ENCODE measurements at places on chromosomes 1 and 21.

- H3K4me3 ChIP-seq = no peak overlapping the region
- H3K27ac ChIP-seq = no peak overlapping the region
- H3K27me3 ChIP-seq = no peaks in the 10 kb centered on the region
- H3K4me1 ChIP-seq = peaks cover 20% of the 10 kb centered on the region
These were observed 123.2 kb downstream of the CASZ1 start for GRCh38 chr1:10673109-10673711.

GRCh38 chr1:164794356-164794755, 235.4 kb downstream of the PBX1 start:
- H3K27me3 ChIP-seq = peaks cover 16% of the 10 kb centered on the region
- no peaks in the 10 kb centered on the region for H3K4me1 ChIP-seq
- no peak overlapping the region for H3K4me3 ChIP-seq
- no peak overlapping the region for H3K27ac ChIP-seq

DNA sequence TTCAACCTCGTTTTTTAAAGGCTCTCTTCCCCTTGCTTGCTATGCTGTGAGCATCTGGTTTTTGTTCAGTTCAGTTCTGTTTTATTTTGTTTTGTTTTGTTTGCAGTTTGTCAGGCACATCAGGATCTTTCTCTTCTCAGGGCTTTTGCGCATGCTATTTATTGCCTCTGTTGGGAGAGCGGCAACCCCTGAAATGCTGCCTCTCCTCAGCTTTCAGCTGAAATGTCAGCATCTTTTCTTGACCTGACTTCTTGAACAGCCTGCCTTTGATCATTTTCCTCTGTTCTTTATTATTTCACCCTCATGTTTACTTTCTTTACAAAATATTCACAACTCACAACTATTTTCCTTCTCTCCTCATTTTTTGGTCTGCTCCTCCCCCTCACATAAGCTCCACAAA, 50.4 kb upstream of the RC3H1 start:
- no peak overlapping the region for H3K27ac ChIP-seq
- H3K4me1 ChIP-seq = peaks cover 10% of the 10 kb centered on the region
- DNase-seq = no peak
- H3K36me3 ChIP-seq = no peaks in the 10 kb centered on the region
- no peaks in the 10 kb centered on the region for H3K27me3 ChIP-seq

GRCh38 chr21:44285138-44285992, at the start of gene AIRE:
TSS of gene AIRE (plus strand) at chr21:44285876. CDS start at chr21:44286007, 131 bp downstream.
- no peak for DNase-seq
- H3K4me3 ChIP-seq = no peak within 1 kb of the TSS
- H3K4me1 ChIP-seq = peaks cover 3% of the 10 kb centered on the region
- peaks cover 5% of the 10 kb centered on the region for H3K27me3 ChIP-seq

DNA sequence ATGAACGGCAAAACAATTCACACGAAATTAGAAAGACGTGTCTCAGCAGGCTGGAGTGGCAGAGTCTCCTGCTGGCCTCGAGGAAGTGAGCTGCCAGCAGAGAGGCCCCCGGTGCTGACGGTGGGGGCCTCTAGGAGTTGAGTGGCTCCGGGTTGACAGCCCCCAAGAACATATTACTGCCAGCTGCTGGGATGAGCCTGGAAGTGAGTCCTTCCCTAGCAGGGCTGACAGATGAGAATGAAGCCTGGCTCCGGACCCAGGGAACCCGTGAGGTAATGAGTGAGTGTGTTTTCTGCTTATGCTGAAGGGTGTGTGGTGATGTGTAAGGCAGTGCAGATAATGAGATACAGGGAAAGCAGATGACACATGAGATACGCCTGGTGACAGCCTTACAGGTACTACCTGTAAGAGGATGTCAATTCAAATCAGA, 23.5 kb upstream of the LRRC47 start:
- no peaks in the 10 kb centered on the region for H3K27me3 ChIP-seq
- H3K36me3 ChIP-seq = peaks cover 19% of the 10 kb centered on the region
- H3K27ac ChIP-seq = no peak overlapping the region
- no peak overlapping the region for H3K4me3 ChIP-seq
- peaks cover 6% of the 10 kb centered on the region for H3K4me1 ChIP-seq
- no peak for DNase-seq

GRCh38 chr1:219774386-219774785, 154.0 kb downstream of the SLC30A10 start:
- H3K4me1 ChIP-seq = no peaks in the 10 kb centered on the region
- DNase-seq = no peak
- H3K4me3 ChIP-seq = no peak overlapping the region
- no peaks in the 10 kb centered on the region for H3K27me3 ChIP-seq
- H3K27ac ChIP-seq = no peak overlapping the region

- no peak overlapping the region for H3K27ac ChIP-seq
- no peak for DNase-seq
- H3K4me1 ChIP-seq = no peaks in the 10 kb centered on the region
- no peaks in the 10 kb centered on the region for H3K36me3 ChIP-seq
- no peak overlapping the region for H3K4me3 ChIP-seq
These were observed 81.9 kb upstream of the HAO2 start for GRCh38 chr1:119286587-119287181.

DNA sequence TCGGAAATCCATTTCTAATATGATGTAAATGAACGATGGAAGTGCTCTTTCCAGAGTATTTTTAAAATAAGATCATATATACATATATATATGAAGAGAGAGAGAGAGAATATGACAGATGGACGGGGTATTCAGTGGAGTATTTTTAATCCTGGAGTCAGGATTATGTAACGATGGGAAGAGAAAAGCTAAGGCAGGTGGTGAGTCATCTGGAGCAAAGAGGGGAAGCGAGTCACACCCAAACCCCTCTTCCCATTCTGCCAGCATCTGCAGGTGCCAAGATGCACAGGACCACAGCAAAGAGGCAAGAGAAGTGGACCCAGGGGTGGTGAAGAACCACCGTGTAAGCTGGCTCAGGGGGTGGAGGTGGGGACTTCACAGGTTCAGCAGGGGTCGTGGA, 102.7 kb upstream of the GRIK3 start:
- no peak for DNase-seq
- H3K36me3 ChIP-seq = peaks cover 1% of the 10 kb centered on the region
- no peak overlapping the region for H3K27ac ChIP-seq
- no peaks in the 10 kb centered on the region for H3K4me1 ChIP-seq
- peaks cover 68% of the 10 kb centered on the region for H3K27me3 ChIP-seq

- H3K27ac ChIP-seq = no peak overlapping the region
- H3K27me3 ChIP-seq = no peaks in the 10 kb centered on the region
- no peak for DNase-seq
These were observed 174.6 kb downstream of the GABPA start for GRCh38 chr21:25909341-25909740.

GRCh38 chr1:67469431-67469830, 39.2 kb upstream of the SERBP1 start:
- H3K27ac ChIP-seq = no peak overlapping the region
- H3K4me3 ChIP-seq = no peak overlapping the region
- no peak for DNase-seq
- no peaks in the 10 kb centered on the region for H3K36me3 ChIP-seq
- H3K27me3 ChIP-seq = no peaks in the 10 kb centered on the region

GRCh38 chr1:171486048-171486519, 754 bp downstream of the PRRC2C start:
- peak overlapping the region; percentile 91 for H3K4me3 ChIP-seq
- no peaks in the 10 kb centered on the region for H3K27me3 ChIP-seq
- peaks cover 53% of the 10 kb centered on the region for H3K4me1 ChIP-seq
- H3K36me3 ChIP-seq = peaks cover 39% of the 10 kb centered on the region

DNA sequence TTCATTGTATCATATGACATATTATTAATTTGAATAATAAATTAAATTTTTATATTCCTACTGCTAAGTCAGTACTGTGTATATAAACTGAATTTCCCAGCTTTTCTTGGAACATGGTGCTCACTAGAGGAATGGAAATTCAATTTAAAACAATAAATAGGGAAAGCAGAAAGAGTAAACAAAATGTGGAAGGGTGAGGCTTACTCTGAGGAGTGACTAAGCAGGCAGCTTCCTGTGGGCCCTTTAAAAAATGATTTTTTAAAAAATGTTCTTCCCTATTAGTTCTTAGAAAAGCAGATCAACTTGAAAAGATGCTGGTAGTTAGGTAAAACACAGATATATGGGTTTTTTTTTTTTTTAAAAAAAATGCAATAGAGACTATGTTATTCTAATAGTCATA, 49.5 kb upstream of the S1PR1 start:
- DNase-seq = no peak
- H3K27me3 ChIP-seq = no peaks in the 10 kb centered on the region
- H3K36me3 ChIP-seq = no peaks in the 10 kb centered on the region
- H3K4me3 ChIP-seq = no peak overlapping the region
- peak overlapping the region; percentile 56 for H3K27ac ChIP-seq
- peaks cover 11% of the 10 kb centered on the region for H3K4me1 ChIP-seq

GRCh38 chr1:78553859-78554258, 63.1 kb downstream of the PTGFR start:
- peaks cover 28% of the 10 kb centered on the region for H3K27me3 ChIP-seq
- no peak overlapping the region for H3K27ac ChIP-seq
- H3K4me3 ChIP-seq = no peak overlapping the region
- DNase-seq = no peak

- no peak for DNase-seq
- H3K4me3 ChIP-seq = no peak overlapping the region
- no peaks in the 10 kb centered on the region for H3K4me1 ChIP-seq
- peaks cover 72% of the 10 kb centered on the region for H3K27me3 ChIP-seq
These were observed 14.3 kb upstream of the CD34 start for GRCh38 chr1:207925210-207925609.

GRCh38 chr1:186761358-186761757, 67.4 kb upstream of the PLA2G4A start:
- H3K27ac ChIP-seq = no peak overlapping the region
- H3K27me3 ChIP-seq = no peaks in the 10 kb centered on the region
- no peak for DNase-seq
- H3K36me3 ChIP-seq = no peaks in the 10 kb centered on the region
- no peak overlapping the region for H3K4me3 ChIP-seq
- no peaks in the 10 kb centered on the region for H3K4me1 ChIP-seq

DNA sequence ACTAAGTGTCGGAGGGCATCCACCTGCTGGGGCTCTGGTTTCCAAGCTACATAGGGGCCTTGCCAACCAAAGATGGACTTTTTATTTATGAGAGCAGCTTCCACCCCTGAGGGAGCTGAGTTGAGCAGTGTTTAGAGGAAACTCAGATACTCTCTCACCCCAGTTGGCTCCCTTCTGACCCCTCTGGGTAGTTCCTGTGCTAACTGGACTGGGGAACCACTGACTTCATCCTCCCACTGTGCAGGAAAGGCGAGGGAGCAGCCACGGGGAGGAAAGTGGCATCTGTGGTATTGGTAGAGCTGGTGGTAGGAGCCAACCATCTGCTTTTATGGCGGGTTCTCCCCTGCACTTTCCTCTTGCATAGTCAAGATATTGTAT, 70.4 kb downstream of the MPZL1 start:
- no peak overlapping the region for H3K27ac ChIP-seq
- H3K4me3 ChIP-seq = no peak overlapping the region
- H3K36me3 ChIP-seq = peaks cover 1% of the 10 kb centered on the region

- no peaks in the 10 kb centered on the region for H3K27me3 ChIP-seq
- H3K4me3 ChIP-seq = no peak overlapping the region
- H3K36me3 ChIP-seq = no peaks in the 10 kb centered on the region
- no peaks in the 10 kb centered on the region for H3K4me1 ChIP-seq
These were observed 761.7 kb downstream of the ADGRL2 start for GRCh38 chr1:82562448-82562847.

DNA sequence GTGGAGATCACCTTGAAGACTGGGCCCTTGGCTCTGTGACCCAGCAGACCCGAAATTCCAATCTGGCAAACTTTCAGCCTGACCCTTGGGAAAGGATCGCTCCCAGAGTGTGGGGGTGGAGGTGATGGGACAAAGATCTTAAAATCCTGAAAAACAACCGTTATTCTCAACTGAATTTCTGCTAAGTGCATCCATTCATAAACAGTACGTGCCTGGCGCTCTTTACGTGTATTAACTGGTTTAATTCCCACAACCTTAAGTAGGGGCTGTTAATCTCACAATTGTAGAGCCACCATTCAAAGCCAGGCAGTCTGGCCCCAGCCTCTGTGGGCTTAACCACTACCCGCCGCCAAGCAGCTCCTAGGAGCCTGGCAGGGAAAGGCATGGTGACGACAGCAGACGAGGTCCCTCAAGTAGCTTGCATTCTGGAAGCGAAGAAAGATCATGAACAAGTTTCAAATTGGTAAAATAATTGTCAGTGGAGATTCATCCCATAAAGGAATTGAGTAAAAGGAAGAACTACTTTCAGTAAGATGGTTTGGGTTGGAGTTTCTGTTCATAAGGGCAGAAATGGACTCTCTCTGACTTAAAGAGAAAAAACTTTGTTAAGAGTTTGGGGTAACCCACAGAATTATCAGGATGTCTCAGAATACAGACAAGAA, 11.4 kb upstream of the RGS16 start:
- H3K27ac ChIP-seq = peak overlapping the region; percentile 94
- peaks cover 11% of the 10 kb centered on the region for H3K36me3 ChIP-seq
- H3K4me1 ChIP-seq = peaks cover 33% of the 10 kb centered on the region
- peak overlapping the region; percentile 60 for H3K4me3 ChIP-seq
- H3K27me3 ChIP-seq = peaks cover 69% of the 10 kb centered on the region

DNA sequence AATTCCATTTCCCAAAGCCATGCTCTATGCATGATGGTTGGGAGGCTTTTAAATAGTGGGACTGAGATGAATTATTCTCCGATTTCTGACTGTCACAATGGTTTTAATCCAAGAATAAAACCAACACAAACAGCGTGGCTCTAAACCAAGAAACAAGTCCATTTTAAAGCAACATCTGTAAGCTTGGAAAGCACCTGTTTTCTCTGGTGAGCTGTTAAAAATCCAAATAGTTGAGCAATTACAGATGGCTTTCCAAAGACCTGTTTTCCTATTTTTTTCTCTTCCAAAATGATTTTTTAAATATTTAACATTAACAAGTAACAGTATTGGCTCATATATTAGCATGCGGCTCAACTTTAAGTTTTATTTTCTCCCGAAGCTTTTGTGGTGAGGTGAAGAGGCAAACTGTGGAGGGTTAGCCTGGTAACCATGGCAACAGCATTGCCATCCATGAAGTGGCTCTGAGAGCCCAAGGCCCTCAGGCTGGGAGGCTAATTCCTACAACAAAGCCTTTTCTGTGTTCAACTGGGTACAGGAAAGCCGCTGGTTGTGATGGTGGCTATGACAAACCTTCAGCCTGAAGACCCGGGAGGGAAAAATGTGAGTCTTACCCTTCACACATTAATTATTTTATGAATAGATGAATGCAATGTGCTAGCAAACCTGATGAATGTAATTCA, 56.7 kb upstream of the B3GALT5 start:
- H3K4me3 ChIP-seq = no peak overlapping the region
- H3K27me3 ChIP-seq = peaks cover 5% of the 10 kb centered on the region
- DNase-seq = no peak
- no peak overlapping the region for H3K27ac ChIP-seq
- H3K4me1 ChIP-seq = no peaks in the 10 kb centered on the region
- no peaks in the 10 kb centered on the region for H3K36me3 ChIP-seq

GRCh38 chr1:44354268-44354839, 703 bp downstream of the ERI3 start:
- peaks cover 43% of the 10 kb centered on the region for H3K4me1 ChIP-seq
- no peak for DNase-seq
- H3K27ac ChIP-seq = peak overlapping the region; percentile 95
- H3K36me3 ChIP-seq = peaks cover 6% of the 10 kb centered on the region
